ENCODE measurements at places on chromosomes 2 and 18.

- no peak for DNase-seq
Measured at GRCh38 chr2:107276034-107276433, 390.1 kb upstream of the ST6GAL2 start.

- no peak for DNase-seq
Measured at GRCh38 chr2:98598781-98599428, 9.4 kb downstream of the COA5 start.

- no peak for DNase-seq
Measured at GRCh38 chr2:126720638-126721037, 64.7 kb downstream of the GYPC start.

DNA sequence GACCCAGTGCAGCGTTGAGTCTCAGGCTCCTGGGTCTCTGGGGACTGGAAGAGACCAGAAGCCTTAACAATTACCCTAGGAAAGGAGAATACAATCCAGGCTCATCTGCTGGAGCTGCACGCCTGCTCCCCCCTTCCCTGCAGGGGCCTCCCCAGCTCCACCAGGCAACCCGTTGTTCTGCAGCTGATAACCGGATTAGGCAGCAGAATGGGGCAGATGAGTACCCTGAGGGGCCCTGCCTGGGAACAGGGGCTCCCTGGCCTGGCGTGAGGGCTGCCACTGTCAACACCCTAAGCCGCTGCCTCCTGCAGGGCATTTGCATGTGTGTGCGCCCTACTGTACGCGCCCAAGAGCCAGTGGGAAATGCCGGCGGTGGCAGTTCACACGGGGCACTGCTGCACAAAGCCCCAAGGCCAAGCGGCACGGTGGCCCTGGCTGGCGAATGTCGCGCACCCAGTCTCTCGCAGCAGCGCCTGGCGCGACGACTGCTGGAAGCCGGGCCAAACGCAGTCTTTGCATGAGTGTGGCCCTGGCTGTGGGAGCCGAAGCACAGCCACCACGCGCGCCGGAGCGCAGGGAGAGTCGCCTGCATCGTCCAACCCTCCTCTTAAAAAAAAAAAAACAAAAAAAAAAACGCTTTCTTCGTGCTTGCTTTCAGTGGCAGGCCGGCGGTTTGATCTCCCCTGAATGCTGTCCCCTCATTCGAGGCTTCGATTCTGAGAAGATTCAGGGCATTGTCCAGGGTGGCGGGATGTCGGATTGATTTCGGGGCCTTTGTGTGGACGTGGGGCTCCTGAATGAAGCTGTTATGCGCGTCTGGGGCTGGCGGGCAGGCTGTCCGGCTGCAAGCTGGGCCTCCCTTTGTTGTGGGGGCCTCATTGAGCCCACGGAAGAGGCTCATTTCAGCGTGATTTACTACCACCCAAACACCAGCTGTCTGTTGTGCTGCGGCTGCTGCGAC lies 63.8 kb downstream of the SETBP1 start:
- no peak for DNase-seq

Data from Jurkat, Clone E6-1 (cell line).